ENCODE measurements at places on chromosomes 4 and X. TPM values are rescaled to one million over a fixed set of nuclear protein-coding genes. Genes with fewer than 3 reads are reported as not detected.

The ELOVL6 gene
- 17.5 TPM for total RNA-seq

The PTPN13 gene
- total RNA-seq: 59.6 TPM

The RBMXL3 gene
- total RNA-seq: not detected

The KLHL4 gene
- 4.8 TPM for total RNA-seq

The NEIL3 gene
- total RNA-seq: 14.6 TPM

The NHSL2 gene
- total RNA-seq: 1.4 TPM

The SPANXN3 gene
- not detected for total RNA-seq

The TCEAL2 gene
- total RNA-seq: not detected

The JCHAIN gene
- total RNA-seq: 2.6 TPM

The UXT gene
- total RNA-seq: 58.6 TPM

The HPSE gene
- total RNA-seq: 0.66 TPM

The DKK2 gene
- under 0.01 TPM for total RNA-seq

The LYAR gene
- 7.4 TPM for total RNA-seq

The SHISA3 gene
- not detected for total RNA-seq

The TRAPPC2 gene
- total RNA-seq: 14.9 TPM

The RTL3 gene
- not detected for total RNA-seq

The SMIM10 gene
- 3.7 TPM for total RNA-seq

The CXorf65 gene
- total RNA-seq: not detected

The SOWAHD gene
- total RNA-seq: not detected

The AGTR2 gene
- not detected for total RNA-seq

The SOD3 gene
- total RNA-seq: 18.9 TPM

The HSD17B10 gene
- total RNA-seq: 82.2 TPM

The TEX11 gene
- total RNA-seq: not detected

The BMPR1B gene
- total RNA-seq: under 0.01 TPM

The HPGDS gene
- total RNA-seq: under 0.01 TPM

The PPEF2 gene
- under 0.01 TPM for total RNA-seq

Data from placental pericyte (primary cell).